Natural killer cell (primary cell): ENCODE measurements at places on chromosomes 2 and 18. TPM values are rescaled to one million over a fixed set of nuclear protein-coding genes. Genes with fewer than 3 reads are reported as not detected.
A peak's percentile ranks its signal among the peaks of the same experiment; 100 is the strongest.

DNA sequence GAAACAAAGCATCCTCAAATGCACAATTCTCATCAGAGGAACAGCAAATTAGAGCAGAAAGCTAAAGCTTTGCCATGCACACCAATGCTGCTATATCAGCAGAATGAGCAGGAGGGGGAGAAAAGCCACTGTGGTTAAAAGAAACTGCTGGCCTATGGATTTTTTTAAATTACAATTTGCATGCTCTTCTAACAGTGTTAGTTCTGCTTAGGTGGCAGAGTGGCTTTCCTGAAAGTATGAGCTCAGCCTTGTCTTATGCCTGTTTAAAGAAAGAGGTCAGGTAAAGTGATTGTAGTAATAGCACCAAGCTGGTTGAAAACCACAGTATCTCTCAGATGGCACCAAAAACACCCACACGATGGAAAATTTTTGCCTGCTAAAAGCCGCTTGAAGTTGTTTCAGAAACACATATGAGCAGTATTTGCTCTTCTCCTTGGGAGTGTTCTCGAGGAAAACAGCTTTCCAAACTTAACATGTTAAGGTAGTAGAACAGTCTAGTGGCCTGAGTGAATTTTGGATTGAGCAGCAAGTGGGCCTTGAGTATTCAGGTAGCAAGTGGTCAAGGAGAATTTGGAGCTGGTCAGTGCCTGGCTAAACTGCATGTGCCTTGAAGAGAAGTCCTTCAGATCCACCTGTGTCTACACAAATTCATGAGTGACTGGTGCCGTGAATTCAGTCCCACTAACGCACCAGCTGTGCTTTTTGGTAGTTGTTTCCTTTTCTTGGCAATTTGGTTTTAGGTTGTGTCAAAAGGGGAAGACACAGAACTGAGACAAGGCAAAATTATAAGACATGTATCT is 19.6 kb upstream of the NDUFV2 start:
- H3K27ac ChIP-seq = peak overlapping the region; percentile 41
- H3K27me3 ChIP-seq = no peaks in the 10 kb centered on the region
- H3K36me3 ChIP-seq = no peaks in the 10 kb centered on the region
- peaks cover 14% of the 10 kb centered on the region for H3K4me1 ChIP-seq

- H3K4me3 ChIP-seq = no peak overlapping the region
- no peak for DNase-seq
- peaks cover 10% of the 10 kb centered on the region for H3K4me1 ChIP-seq
Measured at GRCh38 chr18:25345081-25345866, 6.7 kb downstream of the ZNF521 start.

GRCh38 chr18:23114911-23115310 is 20.4 kb upstream of the CABLES1 start:
- DNase-seq = no peak
- H3K4me1 ChIP-seq = no peaks in the 10 kb centered on the region
- H3K27me3 ChIP-seq = no peaks in the 10 kb centered on the region
- no peaks in the 10 kb centered on the region for H3K36me3 ChIP-seq

The TDRD15 gene
- 0.27 TPM for total RNA-seq

- no peaks in the 10 kb centered on the region for H3K27me3 ChIP-seq
- no peak overlapping the region for H3K27ac ChIP-seq
- no peaks in the 10 kb centered on the region for H3K36me3 ChIP-seq
Measured at GRCh38 chr2:42906557-42907411, 114.4 kb upstream of the HAAO start.

The GPR17 gene
- total RNA-seq = not detected

The MMADHC gene
- total RNA-seq = 73.9 TPM

The SH3RF3 gene
- 0.61 TPM for total RNA-seq

The ATP6V1C2 gene
- total RNA-seq = not detected

DNA sequence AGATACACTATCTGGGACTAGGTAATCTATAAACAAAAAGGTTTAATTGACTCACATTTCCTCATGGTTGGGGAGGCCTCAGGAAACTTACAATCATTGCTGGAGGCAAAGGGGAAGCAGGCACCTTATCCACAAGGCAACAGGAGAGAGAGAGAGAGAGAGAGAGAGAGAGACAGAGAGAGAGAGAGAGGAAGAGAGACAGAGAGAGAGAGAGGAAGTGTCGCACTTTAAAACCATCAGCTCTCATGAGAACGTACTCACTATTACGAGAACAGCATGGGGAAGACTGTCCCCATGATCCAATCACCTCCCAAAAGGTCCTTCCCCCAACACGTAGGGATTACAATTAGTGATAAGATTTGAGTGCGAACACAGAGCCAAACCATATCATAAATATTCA is 253.5 kb upstream of the TRIB2 start:
- H3K27ac ChIP-seq = no peak overlapping the region
- DNase-seq = no peak
- no peaks in the 10 kb centered on the region for H3K27me3 ChIP-seq
- peaks cover 2% of the 10 kb centered on the region for H3K4me1 ChIP-seq
- no peaks in the 10 kb centered on the region for H3K36me3 ChIP-seq
- H3K4me3 ChIP-seq = no peak overlapping the region

DNA sequence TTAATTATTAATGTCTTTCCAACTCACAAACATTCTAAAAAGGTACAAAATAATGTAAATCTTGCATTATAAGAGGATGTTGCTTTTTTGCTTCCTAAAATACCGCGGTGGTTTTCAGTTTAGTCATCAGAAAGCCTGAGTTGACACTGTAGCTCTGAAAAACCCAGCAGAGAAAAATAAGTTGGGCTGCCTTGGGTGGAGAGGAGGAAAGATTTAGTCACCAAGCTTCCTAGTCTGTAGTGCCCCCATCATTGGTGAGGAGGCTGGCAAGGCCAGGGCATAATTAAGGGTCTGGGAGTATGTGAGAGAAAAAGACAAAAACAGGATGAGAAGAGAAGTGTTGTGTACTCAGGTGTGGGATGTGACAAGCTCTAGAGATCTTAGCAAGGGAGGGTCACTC is 5.7 kb downstream of the PTPRM start:
- no peak overlapping the region for H3K4me3 ChIP-seq
- H3K27ac ChIP-seq = no peak overlapping the region
- DNase-seq = no peak

GRCh38 chr2:49043405-49043982 is 110.8 kb downstream of the FSHR start:
- no peaks in the 10 kb centered on the region for H3K27me3 ChIP-seq
- H3K36me3 ChIP-seq = no peaks in the 10 kb centered on the region
- no peaks in the 10 kb centered on the region for H3K4me1 ChIP-seq
- no peak for DNase-seq

DNA sequence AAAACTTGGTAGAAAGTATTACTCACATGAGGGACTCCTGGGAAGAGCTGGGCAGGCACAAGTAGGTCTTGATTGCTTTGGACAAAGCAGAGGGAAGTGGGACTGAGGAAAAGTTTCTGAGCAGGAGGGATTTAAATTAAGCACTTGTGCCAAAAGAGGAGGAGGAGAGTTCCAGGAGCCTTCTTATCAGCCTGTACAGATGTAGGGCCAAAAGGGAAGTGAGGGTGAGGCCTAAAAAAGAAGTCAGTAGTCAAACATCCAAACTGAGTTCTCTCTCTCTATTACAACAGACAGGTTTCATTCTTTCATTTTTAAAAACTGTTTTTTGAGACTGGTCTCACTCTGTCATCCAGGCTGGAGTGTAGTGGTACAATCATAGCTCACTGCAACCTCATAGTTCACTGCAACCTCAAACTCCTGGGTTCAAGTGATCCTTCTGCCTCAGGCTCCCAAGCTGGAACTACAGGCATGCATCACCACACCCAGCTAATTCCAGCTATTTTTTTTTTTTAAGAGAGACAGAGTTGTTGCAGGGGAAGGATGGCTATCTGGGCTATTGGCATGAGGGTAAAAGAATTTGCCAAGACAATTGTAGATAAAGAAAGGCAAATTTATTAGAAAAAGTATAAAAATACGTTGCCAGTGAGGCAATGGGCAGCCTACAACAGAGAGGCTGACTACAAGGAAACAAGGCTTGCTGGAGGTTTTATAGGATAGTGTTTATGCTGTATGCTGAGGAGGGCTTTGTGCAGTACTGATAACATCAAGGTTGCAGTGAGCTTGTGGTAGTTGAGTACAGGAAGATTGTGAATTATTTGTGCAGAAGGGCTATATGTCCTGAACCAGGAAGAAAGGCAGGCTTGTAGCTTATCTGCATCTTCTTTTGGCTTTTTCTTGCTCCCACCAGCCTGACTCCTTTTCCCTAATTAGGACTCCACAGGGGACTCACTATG is 29.0 kb downstream of the CFAP210 start:
- H3K4me3 ChIP-seq = no peak overlapping the region
- H3K4me1 ChIP-seq = no peaks in the 10 kb centered on the region
- H3K36me3 ChIP-seq = no peaks in the 10 kb centered on the region
- no peak for DNase-seq

DNA sequence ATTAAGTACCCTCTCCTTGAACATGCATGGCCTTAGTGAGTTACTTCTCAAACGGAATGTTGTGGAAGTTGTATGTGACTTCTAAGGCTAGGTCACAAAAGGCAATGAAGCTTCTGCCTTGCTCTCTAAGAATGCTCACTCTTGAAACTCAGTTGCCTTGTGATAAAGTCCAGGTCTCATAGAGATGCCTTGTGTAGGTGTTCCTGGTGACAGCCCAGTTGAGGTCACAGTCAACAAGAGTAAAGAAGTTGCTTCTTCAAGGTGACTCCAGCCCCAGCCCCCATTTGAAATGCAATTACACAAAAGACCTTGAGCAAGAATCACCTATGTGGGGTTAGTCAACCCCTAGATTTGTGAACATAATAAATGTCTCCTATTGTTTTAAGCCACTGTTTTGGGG is 35.6 kb downstream of the PTPN2 start:
- peaks cover 11% of the 10 kb centered on the region for H3K36me3 ChIP-seq
- no peak overlapping the region for H3K4me3 ChIP-seq
- no peaks in the 10 kb centered on the region for H3K27me3 ChIP-seq
- no peak for DNase-seq
- H3K4me1 ChIP-seq = peaks cover 6% of the 10 kb centered on the region
- H3K27ac ChIP-seq = no peak overlapping the region

The NEB gene
- 5.0 TPM for total RNA-seq

The KCNF1 gene
- not detected for total RNA-seq

The LYPD1 gene
- total RNA-seq = not detected

- no peaks in the 10 kb centered on the region for H3K36me3 ChIP-seq
- no peak overlapping the region for H3K4me3 ChIP-seq
- H3K4me1 ChIP-seq = peaks cover 7% of the 10 kb centered on the region
Measured at GRCh38 chr2:191574232-191574631, 103.7 kb upstream of the NABP1 start.

- no peak overlapping the region for H3K27ac ChIP-seq
- DNase-seq = no peak
- no peaks in the 10 kb centered on the region for H3K36me3 ChIP-seq
- H3K27me3 ChIP-seq = no peaks in the 10 kb centered on the region
- H3K4me3 ChIP-seq = no peak overlapping the region
Measured at GRCh38 chr2:72028996-72029395, 118.7 kb downstream of the CYP26B1 start.

DNA sequence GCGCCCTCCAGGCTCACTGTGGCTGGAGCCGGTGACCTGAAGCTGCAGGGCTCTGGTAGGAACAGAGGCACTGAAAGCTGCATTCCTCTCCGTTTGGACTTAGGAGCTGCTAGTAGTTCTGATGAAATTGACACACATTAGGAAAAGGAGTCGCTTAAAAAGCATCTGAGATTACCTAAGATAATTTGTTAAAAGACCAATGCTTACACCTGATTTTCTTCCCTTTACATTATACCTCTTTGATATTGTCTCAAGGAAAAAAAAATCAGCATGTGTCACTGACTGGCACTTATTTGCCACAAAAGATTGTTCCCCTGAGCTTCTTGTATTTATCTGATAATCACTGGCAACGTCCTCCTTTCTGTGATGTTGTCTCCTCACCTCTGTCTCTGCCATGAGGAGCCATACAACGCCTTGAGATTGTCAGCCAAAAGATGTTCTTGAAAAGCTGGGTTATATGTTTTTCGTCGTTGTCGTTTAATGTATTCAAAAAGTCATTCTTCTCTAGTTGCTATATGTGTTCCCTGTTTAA is 618 bp upstream of the CHN1 start:
- H3K36me3 ChIP-seq = no peaks in the 10 kb centered on the region
- H3K27ac ChIP-seq = no peak overlapping the region
- peaks cover 39% of the 10 kb centered on the region for H3K27me3 ChIP-seq
- H3K4me3 ChIP-seq = no peak overlapping the region
- peak; percentile 10 for DNase-seq
- peaks cover 3% of the 10 kb centered on the region for H3K4me1 ChIP-seq

DNA sequence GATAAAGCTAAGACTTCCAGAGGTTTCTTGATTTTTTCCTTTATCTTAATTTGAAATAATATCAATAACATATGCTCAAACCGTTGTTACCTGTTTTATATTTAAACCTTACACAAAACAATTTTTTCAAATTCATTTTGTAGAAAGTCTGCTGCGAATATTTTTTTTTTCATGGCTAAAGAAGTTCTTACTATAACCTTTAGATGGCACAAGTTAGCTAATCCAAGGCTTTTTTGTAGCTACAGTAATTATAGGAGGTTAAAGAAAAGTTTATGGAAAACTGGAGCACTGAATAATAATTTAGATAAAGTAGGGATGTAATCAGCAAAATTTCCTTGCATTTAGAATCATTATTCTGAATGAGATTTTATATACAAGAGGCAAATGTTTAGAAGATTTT is 78.0 kb upstream of the PNPT1 start:
- no peak for DNase-seq
- no peak overlapping the region for H3K4me3 ChIP-seq
- H3K36me3 ChIP-seq = no peaks in the 10 kb centered on the region
- H3K27me3 ChIP-seq = no peaks in the 10 kb centered on the region
- H3K27ac ChIP-seq = no peak overlapping the region
- no peaks in the 10 kb centered on the region for H3K4me1 ChIP-seq

DNA sequence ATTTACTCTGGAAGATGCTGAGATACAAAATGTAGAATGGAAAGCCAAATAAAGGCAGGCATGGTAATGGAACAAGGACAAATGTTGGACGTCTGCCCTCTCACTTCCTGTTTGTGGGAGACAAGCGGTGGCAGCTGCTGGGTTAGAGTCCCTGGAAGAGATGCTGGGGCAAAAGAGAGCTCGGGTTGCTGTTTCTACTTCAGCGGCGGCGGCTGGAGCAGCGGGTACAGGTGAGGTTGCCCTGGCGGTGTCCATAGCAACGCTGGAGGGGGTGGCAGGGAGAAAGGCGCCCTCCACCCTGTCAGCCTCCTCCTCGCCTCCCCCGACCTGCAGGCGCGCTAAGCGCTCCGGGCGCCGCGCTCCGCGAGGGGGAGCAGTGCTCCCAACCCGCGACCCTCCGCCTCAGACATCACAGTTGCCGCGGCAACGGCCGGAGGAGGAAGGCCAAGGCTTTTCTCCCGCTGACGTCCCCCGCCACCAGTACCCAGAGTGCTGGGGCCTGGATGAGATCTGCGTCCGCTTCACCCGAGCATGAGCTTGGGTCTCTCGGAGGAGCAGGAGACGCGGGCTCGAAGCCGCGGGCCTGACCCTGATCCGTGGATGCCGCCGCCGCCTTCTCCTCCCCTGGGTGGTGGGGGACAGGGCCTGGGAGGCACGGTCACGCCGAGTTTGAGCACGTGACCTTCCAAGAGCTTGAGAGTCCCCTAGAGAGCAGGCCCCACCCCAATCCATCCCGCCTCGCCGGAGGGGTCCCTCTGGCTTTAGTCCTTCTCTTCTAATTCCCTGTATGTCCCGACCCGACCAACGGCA is 65.6 kb downstream of the NOL4 start:
- no peaks in the 10 kb centered on the region for H3K36me3 ChIP-seq
- no peak overlapping the region for H3K4me3 ChIP-seq
- H3K4me1 ChIP-seq = no peaks in the 10 kb centered on the region
- H3K27me3 ChIP-seq = peaks cover 3% of the 10 kb centered on the region
- DNase-seq = no peak

GRCh38 chr18:8996771-8997432 is 105.6 kb upstream of the NDUFV2 start:
- H3K4me3 ChIP-seq = no peak overlapping the region
- DNase-seq = no peak
- H3K36me3 ChIP-seq = no peaks in the 10 kb centered on the region
